ENCODE measurements at places on chromosomes 1 and 21.

- DNase-seq: no peak
Observed at GRCh38 chr21:31612894-31613785, 46.4 kb upstream of the SOD1 start.

GRCh38 chr1:186225096-186225495 lies 150.0 kb downstream of the TPR start:
- DNase-seq: no peak

- no peak for DNase-seq
Observed at GRCh38 chr1:42484382-42484781, 21.3 kb downstream of the CCDC30 start.

DNA sequence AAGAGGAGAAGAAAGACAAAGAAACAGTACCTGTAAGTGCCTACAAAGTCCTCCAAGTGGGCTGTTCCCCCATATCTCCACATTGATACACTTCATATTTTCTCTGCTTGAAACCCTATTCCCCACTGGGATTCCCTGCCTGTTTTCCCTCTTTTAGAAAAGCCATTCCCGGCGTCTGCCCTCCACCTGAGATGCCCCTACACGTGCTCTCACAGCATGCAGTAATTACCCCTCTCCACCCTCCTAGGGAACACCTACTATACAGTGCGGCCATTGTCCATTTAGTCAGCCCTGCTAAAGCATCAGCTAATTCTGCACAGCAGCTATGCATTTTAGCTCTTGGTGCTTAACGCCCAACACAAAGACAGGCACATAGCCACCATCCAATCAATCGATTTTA lies 135.7 kb upstream of the TIAM1 start:
- DNase-seq: no peak

DNA sequence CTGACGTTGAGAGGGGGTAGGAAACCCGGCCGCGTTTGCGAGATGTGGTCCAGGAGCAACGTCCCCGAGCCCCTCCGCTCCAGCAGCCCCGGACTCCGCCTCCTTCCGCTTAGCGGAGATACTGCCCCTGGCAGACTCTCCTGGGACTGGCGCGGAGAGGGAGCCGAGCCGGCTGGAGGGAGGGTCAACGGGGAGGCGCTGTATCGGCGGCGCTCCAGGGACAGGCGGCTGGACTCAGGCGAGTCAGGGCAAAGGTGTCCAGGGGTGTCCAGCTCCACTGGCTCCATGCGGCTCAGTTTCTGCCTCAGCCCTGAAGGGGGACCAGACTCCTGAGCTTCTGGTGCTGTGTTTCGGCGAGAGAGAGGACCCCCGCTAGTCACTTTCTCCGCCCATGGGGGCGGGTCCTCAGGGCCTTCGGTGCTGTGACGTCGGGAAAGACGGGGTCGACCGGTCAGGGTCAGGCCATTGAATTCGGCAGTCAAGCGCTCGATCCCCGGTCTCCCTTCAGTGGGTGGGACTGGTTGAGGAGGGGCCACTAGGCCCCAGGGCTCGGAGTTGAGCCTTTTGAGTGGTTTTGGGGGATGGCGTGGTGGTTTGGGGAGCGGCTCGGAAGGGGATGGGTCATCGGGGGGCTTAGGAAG lies 2.8 kb upstream of the LIX1L start:
- peak; percentile 94 for DNase-seq

- no peak for DNase-seq
Observed at GRCh38 chr1:101959456-101959855, 37.3 kb downstream of the OLFM3 start.

All from mesenteric fat pad (tissue), 1 donor.